ENCODE measurements at places on chromosomes 3 and 15.

DNA sequence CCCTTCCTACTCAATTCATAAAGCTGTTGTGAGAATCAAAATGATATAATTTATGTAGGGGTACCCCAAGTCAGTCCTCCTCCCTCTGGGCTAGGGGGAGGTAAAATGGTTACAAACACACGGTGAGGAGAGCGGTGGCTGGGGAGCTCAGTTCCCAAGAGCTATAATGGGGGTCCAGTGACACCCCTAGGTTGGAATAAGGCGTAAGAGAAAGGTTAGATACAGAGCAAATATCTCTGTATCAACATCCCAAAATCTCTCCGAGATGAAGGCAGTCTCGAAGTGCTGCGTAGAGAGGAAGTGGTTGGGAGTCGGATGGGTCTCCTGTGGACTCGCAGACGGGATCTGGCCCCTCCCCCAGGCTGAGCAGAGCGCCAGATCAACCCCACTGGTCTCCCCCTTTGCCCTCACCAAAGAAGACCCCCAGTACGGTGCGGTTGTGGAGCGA is 1.8 kb downstream of the DUOX2 start:
- no peak for DNase-seq

DNA sequence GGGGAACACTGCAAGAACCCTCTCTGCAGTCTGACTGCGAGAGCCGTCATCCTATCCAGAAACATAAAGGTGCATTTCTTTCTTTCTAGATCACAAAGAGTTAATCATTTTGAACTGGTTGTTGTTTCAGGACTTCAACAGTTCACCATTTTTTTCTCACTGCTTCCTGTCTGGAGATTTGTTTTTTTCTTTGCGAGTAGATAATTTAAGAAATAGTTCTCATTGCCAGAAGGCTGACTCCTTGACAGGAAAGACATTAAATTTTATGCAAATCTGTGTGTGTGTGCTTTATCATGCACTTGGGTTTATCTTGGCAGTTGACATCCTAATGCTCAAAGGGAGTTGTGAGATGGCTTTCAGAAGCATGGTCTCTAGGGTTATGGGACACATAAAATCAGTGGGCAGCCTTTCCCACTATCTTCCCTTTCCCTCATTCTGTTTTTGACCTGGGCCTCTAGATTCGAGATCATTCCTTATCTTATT is 123.5 kb upstream of the TBL1XR1 start:
- no peak for DNase-seq

GRCh38 chr3:128969993-128970739 is 23.7 kb downstream of the CFAP92 start:
- DNase-seq, result peak; percentile 57

- no peak for DNase-seq
These were observed 18.2 kb downstream of the SETD5 start for GRCh38 chr3:9415485-9416138.

- DNase-seq, result no peak
These were observed 212.2 kb upstream of the SUCLG2 start for GRCh38 chr3:67866571-67866970.

- DNase-seq, result no peak
These were observed 65.4 kb downstream of the SSR3 start for GRCh38 chr3:156489462-156489911.

DNA sequence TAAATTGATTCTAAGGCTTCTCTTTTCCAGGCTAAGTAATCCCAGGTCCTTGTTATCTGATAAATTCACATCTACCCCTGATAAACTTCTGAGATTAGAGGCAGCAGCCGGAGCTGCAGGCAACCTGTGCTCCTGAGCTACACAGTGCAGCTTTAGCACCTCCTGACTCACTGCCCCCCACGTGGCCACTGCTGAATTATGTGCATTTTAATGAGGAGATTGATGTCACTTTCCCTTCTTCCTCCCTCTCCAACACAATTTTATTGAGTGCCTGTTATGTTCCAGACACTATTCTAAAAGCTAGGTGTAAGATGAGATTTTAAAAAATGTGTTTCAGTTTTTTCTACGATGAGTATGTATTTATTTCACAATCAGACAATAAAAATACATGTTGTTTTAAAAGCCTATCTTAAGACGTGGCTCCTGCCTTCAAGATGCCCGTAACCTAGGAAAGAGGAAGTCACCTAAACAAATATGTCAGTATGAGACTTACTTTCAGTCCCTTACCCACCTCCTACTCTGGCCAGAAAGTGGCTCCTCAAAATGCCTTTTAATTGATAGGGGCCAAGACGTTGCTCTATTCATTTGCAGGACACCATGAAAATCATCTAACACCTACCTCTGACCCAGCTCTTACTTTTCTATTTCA is 161.5 kb upstream of the PFN2 start:
- no peak for DNase-seq

GRCh38 chr15:74109713-74110112 is 20.7 kb upstream of the ISLR2 start:
- no peak for DNase-seq

DNA sequence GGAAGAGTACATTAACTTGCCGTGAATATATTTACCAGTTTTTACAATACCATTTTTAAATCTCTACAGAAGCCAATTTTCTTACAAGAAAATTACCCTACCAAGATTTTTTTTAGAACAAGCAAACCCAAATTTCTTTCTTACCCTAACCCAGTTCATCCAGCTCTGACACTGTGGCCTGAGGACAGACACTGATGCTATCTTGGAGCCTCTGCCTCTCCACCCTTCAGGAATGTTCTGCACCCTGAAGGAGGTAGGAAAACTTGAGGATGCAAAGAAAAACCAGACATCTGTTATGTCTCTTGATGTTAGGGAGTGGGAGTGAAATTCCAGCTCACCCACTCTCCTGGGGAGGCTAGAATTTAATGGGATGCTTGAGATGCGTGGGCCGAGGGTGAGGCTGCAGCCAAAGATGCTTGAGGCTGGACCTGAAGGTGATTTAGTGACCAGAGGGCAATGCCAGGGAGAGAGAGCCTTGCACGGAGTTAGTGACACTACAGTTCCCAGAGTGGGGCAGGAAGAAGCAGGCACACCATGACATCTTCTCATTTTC is 69.9 kb downstream of the LIPC start:
- no peak for DNase-seq

GRCh38 chr3:13073326-13074005 is at the start of gene IQSEC1:
IQSEC1 (minus strand) TSS chr3:13073429; CDS start chr3:13073014, 415 bp downstream.
- peak; percentile 89 for DNase-seq

- no peak for DNase-seq
These were observed 9.0 kb upstream of the SLCO2A1 start for GRCh38 chr3:134038716-134039115.

GRCh38 chr3:28547677-28548076 is 199.1 kb upstream of the AZI2 start:
- no peak for DNase-seq

- no peak for DNase-seq
These were observed 12.7 kb upstream of the TMCO5A start for GRCh38 chr15:37921527-37922385.

GRCh38 chr15:68114356-68114755 is 60.2 kb downstream of the PIAS1 start:
- DNase-seq, result peak; percentile 7

DNA sequence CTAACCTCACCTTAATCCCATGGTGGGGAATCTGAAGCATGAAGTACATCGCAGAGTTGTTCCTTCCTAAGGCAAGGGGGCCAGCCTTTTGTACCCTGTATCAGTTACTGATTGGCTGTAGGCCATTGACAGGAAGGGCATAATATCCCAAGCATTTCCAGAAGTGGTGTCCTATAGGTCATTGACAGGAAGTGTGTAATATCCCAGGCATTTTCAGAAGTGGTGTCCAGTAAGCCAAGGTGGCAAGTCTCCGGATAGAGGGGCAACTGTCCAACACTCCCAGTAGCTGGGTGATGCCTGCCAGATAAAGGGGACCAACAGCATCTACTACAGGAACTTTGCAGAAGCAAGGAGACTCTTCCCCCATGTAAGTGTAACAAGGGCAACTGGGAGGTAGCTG is 52.1 kb upstream of the MYRIP start:
- DNase-seq, result no peak

DNA sequence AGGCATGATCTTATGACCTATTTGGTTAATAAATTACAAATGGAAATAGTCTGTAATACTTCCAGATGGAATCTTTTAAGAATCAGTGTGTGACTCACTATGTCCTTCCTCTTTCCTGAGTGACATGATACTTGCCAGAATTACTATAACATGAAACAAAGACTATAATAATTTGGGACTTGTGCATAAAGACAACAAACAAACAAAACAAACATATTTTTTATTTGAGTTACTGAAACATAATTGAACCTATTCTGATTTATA is 1268.1 kb downstream of the OTOL1 start:
- DNase-seq, result no peak

DNA sequence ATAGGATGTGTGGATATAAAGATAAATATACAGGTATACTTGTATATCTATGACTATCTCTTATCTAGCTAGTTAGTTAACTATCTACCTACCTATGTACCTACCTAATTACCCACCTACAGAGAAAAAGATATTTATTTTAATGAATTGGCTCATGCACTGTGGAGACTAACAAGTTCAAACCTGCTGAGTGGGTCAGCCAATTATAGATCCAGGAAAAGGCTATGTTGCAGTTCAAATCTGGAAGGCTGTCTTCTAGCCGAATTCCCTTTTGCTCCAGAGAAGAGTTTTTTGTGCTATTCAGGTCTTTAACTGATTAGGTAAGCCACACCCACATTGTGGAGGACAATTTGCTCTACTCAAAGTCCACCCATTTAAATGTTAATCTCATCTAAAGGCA is 335.0 kb downstream of the GRM7 start:
- DNase-seq, result no peak

DNA sequence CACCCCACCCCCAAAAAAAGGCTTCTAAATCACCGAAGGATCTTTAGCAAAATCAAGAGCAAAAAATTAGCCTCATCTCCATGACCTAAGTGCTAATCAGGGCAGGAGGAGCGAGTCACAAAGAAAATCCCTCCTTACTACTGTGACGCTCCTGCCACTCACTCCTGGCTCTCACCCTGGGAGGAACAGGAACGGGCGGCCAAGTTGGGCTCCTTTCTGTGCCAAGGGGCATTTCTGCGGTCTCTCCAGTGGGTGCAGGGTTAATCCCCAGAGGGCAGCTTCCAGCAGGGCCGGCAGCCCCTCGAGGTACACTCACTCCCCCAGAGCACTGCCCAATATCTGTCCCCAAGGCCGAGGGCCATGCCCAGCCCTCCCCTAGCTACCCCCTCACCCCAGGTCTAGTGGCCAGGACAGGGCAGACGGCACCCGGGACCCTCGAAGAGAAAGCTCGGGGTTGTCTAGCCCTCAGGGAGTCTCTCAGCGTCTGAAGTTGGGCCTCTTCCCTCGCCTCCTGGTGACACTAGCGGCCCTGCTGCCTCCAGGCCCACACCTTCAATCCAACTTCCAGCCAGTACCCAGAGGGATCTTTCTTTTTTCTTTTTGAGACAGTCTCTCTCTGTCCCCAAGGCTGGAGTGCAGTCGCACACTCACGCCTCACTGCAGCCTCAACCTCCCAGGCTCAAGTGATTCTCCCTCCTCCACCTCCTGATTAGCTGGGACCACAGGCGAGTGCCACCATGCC is 706 bp downstream of the CAV3 start:
- DNase-seq, result no peak

DNA sequence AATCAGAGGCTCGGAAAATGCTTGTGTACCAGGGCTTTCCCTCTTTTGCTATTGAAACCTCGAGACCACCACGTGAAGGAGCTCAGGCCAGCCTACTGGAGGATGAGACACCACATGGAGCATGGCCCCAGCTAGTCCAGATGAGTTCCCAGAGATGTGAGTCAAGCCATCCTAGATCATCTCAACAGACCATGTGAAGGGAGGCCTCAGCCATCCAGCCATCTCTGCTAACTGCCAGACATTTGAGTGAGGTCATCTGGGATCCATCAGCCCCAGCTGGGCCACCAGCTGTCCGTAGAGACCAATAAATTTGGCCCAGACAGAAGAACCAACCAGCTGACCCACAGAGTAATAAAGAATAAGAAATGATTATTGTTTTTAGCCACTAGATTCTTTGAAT is 62.8 kb upstream of the PROK2 start:
- no peak for DNase-seq

DNA sequence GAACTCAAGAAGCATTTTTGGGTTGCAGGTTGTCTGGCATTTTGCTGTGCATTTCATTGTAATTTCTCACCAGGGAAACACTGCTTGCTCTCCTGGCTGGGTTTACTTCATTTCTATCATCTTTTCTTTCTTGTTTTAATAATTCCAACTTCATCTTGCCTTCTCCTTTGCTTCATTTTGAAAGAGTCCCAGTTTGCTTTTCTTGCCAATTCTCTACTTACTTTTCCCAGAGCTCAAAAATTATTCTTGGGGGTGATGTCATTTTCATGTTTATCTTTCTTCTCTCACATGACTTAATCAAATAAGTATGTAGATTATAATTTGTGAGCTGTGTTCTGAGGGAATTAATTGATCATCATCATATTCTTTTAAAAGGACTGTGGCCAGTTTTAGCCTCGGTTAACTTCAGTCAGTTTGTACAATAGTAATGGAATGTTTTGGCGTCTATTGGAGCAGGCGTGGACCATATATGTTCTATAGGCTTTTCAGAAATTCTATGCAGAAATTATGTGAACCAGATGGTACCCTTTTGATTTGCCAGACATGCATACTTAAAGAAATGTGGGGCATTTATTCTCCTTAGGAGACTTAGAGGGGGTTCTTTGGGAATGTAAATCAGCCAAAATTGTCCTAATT is 30.1 kb downstream of the SH3GL3 start:
- DNase-seq, result no peak

GRCh38 chr3:49351521-49352011 is 6.6 kb downstream of the GPX1 start:
- DNase-seq, result no peak

- DNase-seq, result no peak
These were observed 12.4 kb downstream of the AMIGO3 start for GRCh38 chr3:49707113-49707480.

DNA sequence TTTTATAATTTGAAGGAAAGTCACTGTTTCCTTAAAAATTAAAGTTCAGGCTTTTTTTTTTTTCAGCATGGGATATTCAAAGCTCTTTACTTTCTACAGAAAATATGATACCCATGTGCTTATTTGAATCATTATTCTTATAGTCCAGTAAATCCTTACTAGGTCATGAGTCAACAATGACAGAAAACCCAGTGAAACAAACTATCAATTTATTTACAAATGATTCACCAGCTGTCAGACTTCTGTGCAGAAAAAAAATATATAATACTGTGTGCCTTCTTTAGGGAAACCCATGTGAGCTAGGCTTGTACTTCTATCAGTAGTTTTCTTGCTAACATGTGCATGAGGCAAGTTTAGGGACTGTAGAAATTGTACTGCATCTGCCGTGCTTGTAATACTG is 1.2 kb downstream of the ACP3 start:
- DNase-seq, result no peak

DNA sequence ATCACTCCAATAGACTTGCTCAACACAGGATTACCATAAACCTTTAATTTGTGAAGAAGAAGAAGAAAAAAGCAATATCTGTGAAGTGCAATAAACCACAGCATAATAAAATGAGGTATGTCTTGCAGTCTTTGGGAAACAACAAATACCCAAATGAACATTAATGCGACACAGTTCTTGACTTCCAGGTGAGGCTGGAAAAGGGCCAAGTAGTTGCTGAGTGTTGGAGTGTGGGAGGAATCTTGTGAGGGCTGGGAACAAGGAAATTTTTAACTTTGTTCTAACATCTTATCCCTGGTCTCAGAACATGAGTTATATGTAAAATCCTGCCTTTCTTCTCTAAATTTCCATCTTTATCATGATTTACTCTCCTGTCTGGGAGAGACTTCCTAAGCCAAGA is 206.5 kb downstream of the DTWD1 start:
- no peak for DNase-seq

GRCh38 chr15:31544361-31544760 is 217.7 kb downstream of the KLF13 start:
- DNase-seq, result no peak

All from immature natural killer cell (primary cell).